ENCODE measurements at places on chromosomes 2 and 18.
A peak's percentile ranks its signal among the peaks of the same experiment; 100 is the strongest.

DNA sequence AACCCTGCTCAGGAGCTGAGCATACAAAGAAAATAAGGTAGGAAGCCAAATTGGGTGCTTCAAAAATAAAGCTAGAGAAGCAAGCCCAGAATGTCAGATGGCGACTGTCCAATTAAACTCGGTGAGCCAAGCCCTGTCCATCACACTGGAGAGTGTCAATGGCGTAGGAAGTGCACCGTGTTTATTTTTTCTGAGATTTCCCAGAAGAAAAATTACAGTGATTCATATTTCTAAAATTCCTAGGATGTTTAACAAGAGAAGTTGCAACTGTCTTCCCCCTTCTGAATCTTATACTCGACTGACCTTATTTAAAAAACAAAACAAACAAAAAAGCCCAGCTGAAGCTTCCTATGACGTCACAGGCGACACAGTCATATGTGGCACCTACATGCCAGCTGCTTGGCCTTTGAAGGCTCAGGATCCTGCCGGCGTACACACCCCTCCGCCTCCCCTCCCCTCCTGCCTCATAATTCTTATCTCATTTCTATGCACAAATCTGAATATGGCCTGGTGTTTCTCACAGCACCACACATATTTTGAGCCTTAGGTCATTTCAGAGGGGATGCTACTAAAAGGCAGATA lies 60.8 kb downstream of the MBP start:
- DNase-seq: peak; percentile 41

DNA sequence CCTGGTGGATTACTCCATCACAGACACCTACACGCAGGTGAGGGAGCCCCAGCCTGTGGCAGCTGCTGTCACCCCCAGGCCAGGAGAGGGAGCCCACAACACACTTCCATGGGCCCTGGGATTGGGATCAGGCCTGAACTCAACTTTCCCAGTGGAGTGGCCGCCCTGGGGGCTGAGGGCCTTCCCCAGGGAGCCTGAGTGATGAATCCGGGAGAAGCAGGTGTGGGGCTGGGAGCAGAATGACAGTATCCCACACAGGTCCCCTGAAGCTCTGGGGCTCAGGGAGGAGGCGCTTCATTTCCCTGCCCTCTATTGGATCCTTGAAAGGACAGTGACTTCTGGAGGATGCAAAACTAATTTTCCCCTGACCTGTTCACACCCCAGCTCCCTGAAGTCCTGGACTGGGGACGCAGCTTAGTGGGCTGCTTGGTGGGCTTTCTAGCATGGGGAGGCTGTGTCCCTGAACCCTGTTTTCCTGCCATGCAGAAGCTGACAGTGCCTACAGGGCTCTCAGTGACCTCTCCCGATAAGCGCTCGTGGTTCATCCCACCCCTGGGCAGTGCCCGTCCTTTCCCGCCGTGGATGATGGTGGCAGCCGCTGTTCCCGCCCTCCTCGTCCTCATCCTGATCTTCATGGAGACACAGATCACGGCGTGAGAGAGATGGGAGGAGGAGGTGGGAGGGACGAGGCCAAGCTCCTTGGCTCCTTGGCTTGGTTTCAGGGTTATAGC lies 11.0 kb downstream of the SLC4A3 start:
- no peak for DNase-seq

- DNase-seq: no peak
Measured at GRCh38 chr18:59200787-59201186, 19.2 kb upstream of the GRP start.

DNA sequence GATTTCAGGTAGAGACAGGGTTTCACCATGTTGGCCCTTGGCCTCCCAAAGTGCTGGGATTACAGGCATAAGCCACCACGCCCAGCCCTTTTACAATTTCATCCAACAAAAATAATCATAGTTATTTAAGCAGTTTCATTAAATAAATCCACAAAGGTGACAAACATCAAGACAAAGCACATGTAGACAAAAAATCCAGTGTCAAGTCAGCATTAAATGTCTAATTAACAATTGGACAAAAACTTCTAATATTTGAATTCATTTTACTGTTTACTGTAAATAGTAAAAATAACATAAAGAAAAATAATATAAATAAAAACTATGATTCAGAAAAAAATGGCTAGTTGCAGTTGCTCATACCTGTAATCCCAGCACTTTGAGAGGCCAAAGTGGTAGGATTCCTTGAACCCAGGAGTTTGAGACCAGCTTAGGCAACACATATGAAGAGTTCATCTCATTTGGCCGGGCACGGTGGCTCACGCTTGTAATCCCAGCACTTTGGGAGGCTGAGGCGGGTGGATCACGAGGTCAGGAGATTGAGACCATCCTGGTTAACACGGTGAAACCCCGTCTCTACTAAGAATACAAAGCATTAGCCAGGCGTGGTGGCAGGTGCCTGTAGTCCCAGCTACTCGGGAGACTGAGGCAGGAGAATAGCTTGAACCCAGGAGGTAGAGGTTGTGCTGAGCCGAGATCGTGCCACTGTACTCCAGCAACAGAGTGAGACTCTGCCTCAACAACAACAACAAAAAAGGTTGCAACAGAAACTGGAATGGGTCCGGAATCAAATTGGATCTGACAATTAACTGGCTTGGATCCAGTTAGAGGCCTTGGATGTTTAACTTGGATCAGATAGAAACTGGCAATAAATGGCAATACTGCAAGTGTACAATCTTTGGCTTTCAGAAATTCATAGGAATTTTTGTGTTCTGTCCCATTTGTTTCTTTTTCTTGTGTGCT lies 56.9 kb upstream of the MAT2A start:
- DNase-seq: no peak

- DNase-seq: no peak
Measured at GRCh38 chr2:176188774-176189680, 559 bp downstream of the HOXD1 start.

- DNase-seq: no peak
Measured at GRCh38 chr2:206220997-206221396, 53.5 kb upstream of the ZDBF2 start.

DNA sequence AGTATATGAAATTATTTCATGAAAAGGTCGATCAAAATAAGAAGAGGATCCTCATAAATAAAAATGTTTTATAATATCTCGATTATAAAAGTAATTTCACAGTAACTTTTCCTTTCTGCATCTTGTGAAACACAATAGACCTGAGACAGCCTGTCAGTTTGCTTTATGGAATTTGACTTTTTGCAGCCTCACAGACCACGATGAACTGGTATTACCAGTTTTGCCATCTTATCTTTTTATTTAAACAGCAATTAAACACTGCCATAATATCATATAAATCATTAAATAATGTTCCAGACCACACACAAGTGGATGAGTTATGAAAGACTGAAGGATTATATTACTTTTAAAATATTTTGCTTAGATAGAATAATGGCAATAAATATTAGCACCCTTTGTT lies 10.7 kb upstream of the GALNT3 start:
- no peak for DNase-seq

DNA sequence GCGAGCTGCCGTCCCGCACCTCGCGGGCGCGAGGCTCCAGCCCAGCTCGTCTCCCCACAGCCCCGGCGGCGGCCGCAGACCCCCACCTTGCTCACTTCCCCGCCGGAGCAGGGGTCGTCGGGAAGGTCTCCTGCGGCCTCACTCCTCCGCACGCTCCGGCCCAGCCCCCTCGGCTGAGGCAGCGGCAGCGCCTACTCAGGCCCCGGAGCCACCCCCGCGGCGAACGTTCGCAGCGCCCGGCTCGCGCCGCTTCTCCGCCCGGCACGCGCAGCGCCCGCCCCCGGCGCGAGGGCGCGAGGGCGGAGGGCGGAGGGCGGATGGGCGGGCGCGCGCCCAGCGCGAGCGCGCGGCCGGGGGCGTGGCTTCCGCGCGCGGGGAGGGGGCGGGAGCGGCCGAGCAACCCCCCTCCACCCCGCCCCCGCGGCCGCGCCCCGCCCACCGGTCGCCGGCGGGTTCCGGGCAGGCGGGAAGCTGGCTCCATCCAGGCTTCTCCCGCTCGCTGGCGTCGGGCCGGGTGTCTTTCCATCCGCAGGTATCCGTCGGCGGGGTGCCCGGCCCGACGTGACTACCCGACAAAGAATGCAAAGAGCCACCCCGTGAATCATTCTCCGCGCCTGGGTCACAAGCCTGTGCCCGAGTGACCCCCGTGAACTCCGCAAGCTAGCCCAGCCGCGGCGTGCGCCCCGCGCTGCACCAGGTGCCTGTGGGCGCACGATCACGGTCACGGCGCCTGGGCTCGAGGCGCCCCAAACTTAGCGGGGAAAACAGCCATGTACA lies at the start of gene DTNB:
TSS of gene DTNB (minus strand) at position 278 of the 777 bp plus-strand sequence. CDS start 20,917 bp downstream, outside the sequence.
- peak; percentile 72 for DNase-seq

GRCh38 chr2:21773168-21773567 lies 649.4 kb downstream of the TDRD15 start:
- no peak for DNase-seq

- DNase-seq: no peak
Measured at GRCh38 chr2:122011493-122012270, 256.2 kb downstream of the TSN start.

DNA sequence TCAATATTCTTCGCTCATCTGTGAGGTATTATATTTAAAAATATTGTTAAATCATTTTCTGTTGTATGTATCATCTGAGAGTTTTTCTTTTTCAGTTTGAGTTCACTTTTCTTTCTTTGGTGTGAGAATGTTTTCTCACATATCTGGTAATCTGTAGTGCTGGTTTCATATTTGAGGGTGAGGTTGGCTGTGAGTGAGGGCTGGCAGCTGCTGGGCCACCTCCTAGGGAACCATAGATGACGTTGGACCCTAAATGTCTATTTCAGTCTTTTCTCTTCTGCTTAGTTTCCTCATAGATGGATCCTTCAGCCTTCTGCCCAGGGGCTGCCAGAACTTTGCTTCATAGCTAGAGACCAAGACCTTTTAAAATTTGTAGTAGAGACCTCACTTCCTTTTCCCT lies 33.5 kb downstream of the MGAT5 start:
- DNase-seq: no peak
